H9 (cell line): ENCODE measurements at places on chromosomes 2 and 18. TPM values are rescaled to one million over a fixed set of nuclear protein-coding genes. Genes with fewer than 3 reads are reported as not detected.

Gene CXCR1
- not detected in 2 replicates for total RNA-seq

Gene MYOM1
- 0.17 and 0.20 TPM in 2 replicates for total RNA-seq

Gene LGALSL
- 20.4 and 23.8 TPM in 2 replicates for total RNA-seq

Gene BAZ2B
- 54.9 and 55.6 TPM in 2 replicates for total RNA-seq

Gene MAP4K3
- total RNA-seq, result 34.6 and 37.9 TPM in 2 replicates

Gene LYPD6B
- total RNA-seq, result 1.0 and 2.0 TPM in 2 replicates

Gene COLEC12
- 0.59 and 0.70 TPM in 2 replicates for total RNA-seq

Gene UGGT1
- 48.5 and 55.9 TPM in 2 replicates for total RNA-seq

Gene POTEJ
- total RNA-seq, result not detected in 2 replicates

Gene WDR35
- 16.2 and 16.7 TPM in 2 replicates for total RNA-seq

Gene RAMP1
- 0.63 and 0.75 TPM in 2 replicates for total RNA-seq

Gene GAL3ST2
- 0.33 and 0.37 TPM in 2 replicates for total RNA-seq
